ENCODE measurements at places on chromosomes 12 and 14. TPM values are rescaled to one million over a fixed set of nuclear protein-coding genes. Genes with fewer than 3 reads are reported as not detected.

DNA sequence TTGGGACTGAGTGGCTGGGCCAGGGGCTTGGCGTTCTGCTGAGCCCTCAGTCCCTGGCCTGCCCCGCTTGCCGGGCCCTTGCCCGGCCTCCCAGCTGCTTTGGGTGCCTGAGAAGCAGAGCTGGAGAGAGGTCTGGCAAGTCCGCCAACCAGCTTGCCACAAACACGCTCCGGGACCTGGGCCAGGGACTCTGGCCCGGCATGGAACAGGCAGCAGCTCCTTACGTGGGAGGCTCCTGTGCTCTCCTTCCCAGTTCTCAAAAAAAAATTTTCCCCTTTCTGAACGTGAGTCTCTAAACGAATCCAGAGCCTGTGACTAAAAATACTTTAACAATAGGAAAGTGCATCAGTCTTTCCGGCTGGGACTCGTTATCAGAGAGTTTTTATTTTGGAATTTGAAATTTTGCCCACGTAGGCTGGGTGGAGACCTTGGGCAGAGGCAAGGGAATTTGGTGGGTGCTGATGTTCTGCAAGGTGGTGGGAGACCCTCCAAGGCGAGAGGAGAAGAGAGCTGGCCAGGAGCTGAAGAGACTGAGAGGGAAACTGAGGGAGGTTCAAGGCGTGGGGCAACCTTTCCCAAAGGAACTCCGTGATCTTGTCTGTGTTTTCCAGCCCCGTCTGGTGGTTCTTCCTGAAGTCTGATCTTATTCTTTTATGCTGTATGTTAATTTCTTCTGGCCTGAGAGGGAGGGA is 6.8 kb upstream of the NR4A1 start:
- H3K4me1 ChIP-seq: peaks cover 28% of the 10 kb centered on the region
- no peak for DNase-seq
- no peaks in the 10 kb centered on the region for H3K36me3 ChIP-seq
- H3K27ac ChIP-seq: no peak overlapping the region

GRCh38 chr14:64137657-64138290 is 156.4 kb downstream of the ESR2 start:
- no peaks in the 10 kb centered on the region for H3K4me1 ChIP-seq
- H3K4me3 ChIP-seq: no peak overlapping the region
- H3K27me3 ChIP-seq: no peaks in the 10 kb centered on the region
- peaks cover 87% of the 10 kb centered on the region for H3K36me3 ChIP-seq
- no peak for DNase-seq

GRCh38 chr12:27422697-27423096 is 23.8 kb upstream of the SMCO2 start:
- H3K4me3 ChIP-seq: no peak overlapping the region
- no peaks in the 10 kb centered on the region for H3K27me3 ChIP-seq
- DNase-seq: no peak
- H3K4me1 ChIP-seq: no peaks in the 10 kb centered on the region

The DLGAP5 gene
- 0.25 TPM for total RNA-seq

DNA sequence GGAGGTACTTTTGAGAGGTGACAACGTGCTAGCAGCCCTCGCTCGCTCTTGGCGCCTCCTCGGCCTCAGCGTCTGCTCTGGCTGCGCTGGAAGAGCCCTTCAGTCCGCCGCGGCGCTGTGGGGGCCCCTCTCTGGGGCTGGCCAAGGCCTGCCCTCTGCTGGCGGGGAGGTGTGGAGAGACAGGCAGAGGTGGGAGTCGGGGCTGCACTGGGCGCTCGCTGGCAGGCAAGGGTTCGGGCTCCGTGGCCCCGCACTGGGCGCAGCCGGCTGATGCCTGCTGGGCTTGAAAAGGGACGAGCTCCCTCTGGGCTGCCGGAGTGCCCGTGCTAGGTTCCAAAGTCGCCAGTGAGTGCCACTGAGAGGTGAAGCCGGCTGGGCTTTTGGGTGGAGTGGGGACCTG is 580.0 kb downstream of the DIO2 start:
- H3K27me3 ChIP-seq: no peaks in the 10 kb centered on the region
- H3K36me3 ChIP-seq: no peaks in the 10 kb centered on the region
- no peak overlapping the region for H3K27ac ChIP-seq
- DNase-seq: no peak

DNA sequence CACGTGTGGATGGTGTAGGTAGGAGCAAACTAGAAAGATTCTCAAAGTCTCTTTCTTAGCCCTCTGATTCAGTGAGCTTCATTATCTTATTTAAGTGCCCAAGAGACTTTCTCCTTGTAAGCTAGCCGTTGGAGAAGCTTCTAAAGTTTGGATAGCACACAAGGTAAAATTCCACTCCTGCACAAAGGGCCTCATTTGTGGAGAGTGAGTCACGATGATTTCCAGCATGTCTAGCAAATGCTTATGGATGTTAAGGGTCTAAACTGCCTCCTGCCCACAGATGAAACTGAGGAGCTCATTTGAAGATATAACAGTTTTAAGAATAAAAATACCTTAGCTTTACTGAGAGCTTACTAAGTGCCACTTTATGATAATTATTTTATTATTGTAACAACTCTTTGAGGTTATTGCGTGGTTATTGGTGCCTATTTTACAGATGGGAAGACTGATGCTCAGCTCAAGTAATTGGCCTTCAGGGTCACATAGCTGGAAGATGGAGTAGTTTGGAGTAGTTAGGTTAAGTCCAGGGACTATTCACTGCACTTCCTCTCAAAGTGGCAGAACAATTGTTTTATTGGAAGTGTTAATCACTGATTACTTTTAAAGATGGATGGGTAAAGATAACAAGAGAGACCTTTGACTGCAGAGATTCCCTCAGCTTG is 78.7 kb upstream of the HIF1A start:
- H3K4me1 ChIP-seq: no peaks in the 10 kb centered on the region
- H3K27ac ChIP-seq: no peak overlapping the region
- DNase-seq: no peak
- H3K36me3 ChIP-seq: no peaks in the 10 kb centered on the region

DNA sequence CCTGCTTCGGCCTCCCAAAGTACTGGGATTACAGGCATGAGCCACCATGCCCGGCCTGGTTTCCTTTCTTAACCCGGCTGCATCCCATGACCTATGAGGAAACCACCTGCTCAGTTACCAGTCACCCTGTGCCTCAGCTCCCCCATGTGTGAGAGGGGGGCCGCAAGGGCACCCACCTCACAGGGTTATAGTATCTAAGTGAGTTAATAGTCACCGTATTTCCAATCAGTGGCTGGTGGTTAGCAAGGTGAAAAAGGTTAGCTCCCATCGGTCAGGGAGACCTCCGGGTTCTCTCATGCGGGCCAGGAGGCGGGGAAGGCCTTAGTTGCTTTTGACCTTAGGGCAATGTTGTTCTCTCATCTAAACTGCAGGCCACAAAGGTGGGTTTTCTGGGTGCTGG is 6.7 kb downstream of the LRP1 start:
- no peak overlapping the region for H3K4me3 ChIP-seq
- H3K36me3 ChIP-seq: peaks cover 2% of the 10 kb centered on the region
- no peaks in the 10 kb centered on the region for H3K4me1 ChIP-seq
- no peak for DNase-seq
- no peaks in the 10 kb centered on the region for H3K27me3 ChIP-seq
- H3K27ac ChIP-seq: no peak overlapping the region

The MSRB3 gene
- total RNA-seq: 0.17 TPM
